ENCODE measurements at places on chromosomes 3 and 15. TPM values are rescaled to one million over a fixed set of nuclear protein-coding genes. Genes with fewer than 3 reads are reported as not detected.

DNA sequence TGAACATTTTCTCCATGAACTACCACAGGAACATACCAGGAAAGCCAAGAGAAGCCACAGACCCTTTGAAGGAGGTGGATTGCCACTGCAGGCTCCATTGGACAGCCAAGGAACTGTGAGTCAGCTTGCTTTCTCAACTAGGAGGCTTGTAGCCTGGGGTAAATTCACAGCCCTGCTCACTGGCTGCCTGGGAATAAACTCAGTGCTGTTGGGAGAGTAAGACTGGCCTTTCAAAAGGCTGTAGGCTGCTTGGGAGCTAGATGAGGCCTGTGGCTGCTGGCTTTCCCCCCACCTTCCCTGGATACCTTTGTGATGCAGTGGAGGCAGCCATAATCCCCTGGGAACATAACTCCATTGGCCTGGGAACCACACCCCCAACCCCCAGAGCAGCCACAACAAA, 223.5 kb upstream of the RBMS3 start:
- no peak for DNase-seq

- DNase-seq, result no peak
Observed at GRCh38 chr3:50603261-50604109, 8.1 kb downstream of the CISH start.

MYZAP gene
- total RNA-seq, result 41.3 TPM

CFAP44 gene
- 14.1 TPM for total RNA-seq
